ENCODE measurements at places on chromosomes 12 and 14.

- no peak for DNase-seq
Observed at GRCh38 chr14:33646692-33647260, 304.1 kb downstream of the EGLN3 start.

GRCh38 chr14:96145116-96145864, 59.3 kb upstream of the BDKRB2 start:
- DNase-seq: no peak

DNA sequence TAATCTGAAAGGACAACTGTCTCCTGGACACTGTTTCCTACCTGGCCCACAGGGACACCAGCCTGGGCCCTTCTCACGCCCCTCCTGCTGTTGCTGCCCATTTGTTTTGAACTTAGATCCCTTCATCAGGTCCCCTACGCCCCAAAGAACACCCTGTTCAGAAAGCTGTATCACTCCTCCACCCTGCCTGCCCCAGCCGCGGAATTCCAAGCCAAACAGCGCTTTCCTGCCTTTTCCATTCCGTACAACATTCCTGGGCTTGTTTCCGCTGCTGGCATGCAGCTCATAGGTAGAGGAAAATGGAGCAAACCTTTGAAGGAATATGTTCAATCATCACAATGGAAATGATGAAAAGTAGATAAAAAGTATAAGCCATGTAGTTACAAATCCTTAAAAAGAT, 12.8 kb upstream of the GSG1 start:
- no peak for DNase-seq

GRCh38 chr14:57889245-57889644, 23.4 kb upstream of the SLC35F4 start:
- DNase-seq: no peak

DNA sequence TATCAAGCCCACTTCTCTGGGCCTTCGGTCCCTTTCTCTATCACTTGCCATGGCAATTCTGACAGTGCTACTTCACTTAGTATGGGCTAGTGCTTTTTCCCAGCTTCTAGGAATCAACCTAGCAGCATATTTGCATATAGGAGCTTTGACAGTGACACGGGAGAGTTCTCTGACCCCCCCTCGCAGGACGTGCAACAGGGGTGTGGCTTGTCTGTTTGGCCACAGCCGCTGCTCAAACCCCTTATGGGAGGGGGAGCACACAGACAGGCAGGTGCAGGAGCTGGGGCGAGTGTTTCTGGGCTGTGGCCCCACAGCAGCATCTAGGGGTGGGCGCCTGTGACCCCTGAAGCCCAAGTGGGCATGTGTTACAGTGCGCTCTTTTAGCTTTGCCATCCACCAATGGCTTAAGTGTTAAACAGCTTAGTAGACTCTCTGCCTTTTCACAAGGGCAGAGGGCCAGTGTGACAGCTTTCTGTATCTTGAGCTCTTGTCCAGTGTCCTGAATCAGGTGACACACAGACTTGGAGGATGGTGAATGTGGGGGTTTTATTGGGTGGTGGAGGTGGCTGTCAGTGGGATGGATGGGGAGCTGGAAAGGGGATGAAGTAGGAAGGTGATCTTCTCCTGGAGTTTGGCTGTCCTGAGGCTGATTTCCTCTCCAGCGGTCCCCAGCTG, 229.3 kb downstream of the PCNX1 start:
- no peak for DNase-seq

Data from Right ventricle myocardium inferior (tissue), 1 donor.